Effector CD4-positive, alpha-beta T cell (primary cell): ENCODE measurements at places on chromosomes 7 and 10.
A peak's percentile ranks its signal among the peaks of the same experiment; 100 is the strongest.

DNA sequence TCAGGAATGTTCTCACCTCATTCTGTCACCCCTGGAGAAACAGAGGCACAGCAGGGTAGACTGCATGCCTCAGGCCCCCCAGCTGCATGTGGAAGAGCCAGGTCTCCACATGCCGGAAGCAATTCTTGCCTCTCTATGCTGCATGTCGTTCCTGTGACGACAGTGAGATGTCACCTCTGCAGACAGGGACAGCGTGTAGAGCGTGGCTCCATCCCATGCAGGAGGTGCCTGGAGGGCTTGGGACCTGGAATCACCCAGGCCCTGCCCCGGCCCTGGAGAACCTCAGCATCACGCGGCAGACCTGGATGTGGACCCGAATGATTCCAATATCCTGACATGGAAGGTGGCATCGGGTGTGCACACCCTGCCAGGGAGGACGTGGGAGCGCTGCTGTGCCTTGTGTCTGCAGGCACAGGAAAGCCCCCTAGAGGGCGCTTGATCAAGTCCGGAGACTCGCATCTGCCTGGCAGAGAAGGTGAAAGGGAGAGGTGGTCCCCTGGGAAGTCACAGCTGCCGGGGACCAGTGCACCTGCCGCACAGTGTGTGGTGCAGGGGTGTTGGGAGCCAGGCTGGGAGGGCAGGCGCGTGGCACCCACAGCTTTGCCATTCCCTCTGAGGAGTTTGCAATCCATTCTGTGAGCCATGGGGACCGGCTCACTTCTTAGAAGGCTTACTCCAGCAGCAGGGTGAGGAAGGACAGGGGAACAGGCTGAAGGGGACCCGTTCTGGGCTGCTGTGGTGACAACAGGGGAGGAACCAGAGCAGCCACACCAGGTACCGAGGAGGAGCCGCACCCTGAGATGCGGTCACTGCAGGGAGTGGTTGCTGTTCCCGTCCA lies 45.3 kb upstream of the EN2 start:
- no peak for DNase-seq

DNA sequence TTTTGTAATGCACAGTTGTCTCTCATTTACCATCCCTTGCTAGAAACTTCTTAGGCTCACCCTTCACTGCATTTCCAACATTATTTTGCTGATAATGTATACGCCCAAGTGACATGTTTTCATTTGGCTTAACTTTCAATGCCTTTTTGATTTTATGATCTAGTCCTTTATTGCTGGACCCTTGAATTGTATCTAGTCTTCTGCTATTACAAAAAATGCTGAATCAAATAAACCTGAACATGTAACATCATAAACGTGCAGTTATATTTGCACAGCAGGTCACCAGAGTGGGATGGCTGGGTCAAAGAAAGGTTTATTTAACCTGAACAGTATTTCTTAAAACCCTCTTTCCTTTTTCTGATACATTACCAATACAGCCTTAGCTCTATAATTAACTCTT lies 63.0 kb downstream of the MINDY3 start:
- DNase-seq, result no peak

- no peak for DNase-seq
Observed at GRCh38 chr10:62684911-62685310, 119.6 kb upstream of the ADO start.

DNA sequence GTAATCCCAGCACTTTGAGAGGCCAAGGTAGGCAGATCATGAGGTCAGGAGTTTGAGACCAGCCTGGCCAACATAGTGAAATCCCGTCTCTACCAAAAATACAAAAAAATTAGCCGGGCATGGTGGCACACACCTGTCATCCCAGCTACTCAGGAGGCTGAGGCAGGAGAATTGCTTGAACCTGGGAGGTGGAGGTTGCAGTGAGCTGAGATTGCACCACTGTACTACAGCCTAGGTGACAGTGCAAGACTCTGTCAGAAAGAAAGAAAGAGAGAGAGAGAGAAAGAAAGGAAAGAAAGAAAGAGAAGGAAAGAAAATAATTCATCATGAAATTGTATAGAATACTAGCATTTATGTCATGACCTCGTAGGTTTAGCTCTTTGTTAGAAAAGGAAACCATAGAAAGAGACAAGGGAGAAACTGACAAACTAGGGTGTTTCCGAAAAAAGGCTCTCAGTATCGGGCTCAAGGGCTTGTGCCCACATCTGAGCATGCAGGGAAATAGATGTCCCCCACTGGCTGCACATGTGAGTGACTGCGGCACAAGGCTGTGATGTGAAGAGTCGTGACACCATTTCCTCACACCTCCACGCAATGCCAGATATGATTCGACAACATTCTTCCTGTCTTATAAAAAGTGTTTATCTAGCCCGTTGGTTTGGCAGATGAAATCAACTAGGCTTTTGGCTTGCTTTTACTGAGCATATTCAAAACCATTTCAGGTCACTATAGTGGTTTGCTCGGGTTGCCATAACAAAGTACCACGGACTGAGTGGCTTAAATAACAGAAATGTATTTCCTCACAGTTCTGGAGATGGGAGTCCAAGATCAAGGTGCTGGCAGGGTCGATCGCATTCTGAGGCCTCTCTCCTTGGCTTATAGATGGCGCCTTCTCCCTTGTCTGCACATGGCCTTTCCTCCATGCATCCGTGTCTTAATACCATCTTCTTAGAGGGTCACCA lies 2.0 kb downstream of the SRGN start:
- DNase-seq, result peak; percentile 73

- no peak for DNase-seq
Observed at GRCh38 chr7:82247814-82248433, 195.7 kb downstream of the CACNA2D1 start.

DNA sequence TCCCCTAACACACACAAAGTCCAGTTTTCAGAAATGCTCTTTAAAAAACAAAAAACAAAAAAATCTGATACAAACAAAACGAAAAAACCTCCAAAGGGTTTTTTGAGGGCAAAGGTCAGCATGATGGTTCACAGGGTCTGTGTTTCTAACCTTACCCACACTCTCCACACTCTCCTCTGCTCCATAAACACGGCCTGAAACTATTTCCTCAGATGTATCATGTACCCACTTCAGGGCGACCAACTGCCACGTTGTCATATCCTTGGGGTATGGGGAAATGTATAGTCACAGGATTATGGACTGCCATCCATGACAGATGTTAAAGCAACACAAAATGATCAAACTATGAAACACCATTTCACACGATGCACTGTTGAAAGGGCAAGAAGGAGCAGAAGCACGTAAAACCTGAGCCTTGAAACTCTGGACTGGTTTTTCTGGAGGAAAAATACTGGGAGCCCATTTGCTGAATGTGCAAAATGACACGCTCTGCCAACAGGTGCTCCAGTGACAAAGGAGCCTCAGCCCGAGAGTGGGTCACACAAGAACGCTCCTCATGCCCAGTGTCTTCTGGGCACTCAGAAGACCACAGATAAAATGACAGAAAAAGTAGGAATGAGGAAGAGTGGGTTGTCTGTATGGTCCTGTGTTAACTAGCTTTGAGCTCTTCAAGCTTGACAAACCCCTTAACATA lies 15.8 kb downstream of the NAPEPLD start:
- no peak for DNase-seq

DNA sequence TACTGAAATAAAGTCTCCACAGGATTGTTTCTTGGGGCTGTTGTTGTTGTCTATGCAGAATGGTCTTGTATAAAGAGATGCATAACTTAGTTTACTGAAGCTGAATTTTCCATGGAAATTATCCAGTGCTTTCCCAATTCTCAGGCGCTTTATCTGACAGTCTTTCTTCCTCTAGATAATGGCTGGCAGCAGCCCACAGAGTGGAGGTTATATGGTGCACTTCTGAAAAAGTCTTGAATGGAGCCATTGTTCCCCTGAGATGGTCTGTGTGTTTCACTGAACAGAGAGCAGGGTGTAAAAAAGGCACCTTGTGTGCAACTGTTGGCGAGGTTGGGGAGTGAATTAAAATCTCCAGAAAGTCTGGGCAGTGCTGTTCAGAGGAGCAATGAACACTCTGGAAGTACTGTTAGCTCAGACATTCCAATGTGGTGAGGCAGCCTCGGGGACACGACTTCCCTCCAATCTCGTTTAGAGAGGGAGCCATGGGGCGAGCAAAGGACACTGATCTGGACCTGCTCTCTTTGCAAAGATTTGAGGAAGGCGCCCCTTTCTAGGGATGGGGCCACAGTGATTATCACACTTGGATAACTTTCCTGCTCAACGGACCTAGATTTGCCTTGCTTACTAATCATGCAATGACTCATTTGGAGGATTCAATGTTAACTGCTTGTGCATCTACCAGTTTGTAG lies 2.0 kb upstream of the PLCE1 start:
- no peak for DNase-seq
